Placental epithelial cell (primary cell): ENCODE measurements at places on chromosomes 13 and 19. TPM values are rescaled to one million over a fixed set of nuclear protein-coding genes. Genes with fewer than 3 reads are reported as not detected.

Gene TTYH1
- under 0.01 TPM in 1 of 2 replicates, not detected in the other for total RNA-seq

Gene C19orf18
- total RNA-seq: not detected in 2 replicates

Gene SLC25A41
- not detected in 2 replicates for total RNA-seq

Gene ZNF682
- total RNA-seq: 2.3 and 3.1 TPM in 2 replicates

Gene POLD1
- 37.8 and 45.5 TPM in 2 replicates for total RNA-seq

Gene ACP7
- total RNA-seq: 0.22 and 0.39 TPM in 2 replicates

Gene DHDH
- 1.2 TPM in 1 of 2 replicates, not detected in the other for total RNA-seq

Gene VAV1
- total RNA-seq: not detected in 2 replicates

Gene MRPL4
- 31.4 and 53.6 TPM in 2 replicates for total RNA-seq

Gene ENOX1
- 1.6 and 4.7 TPM in 2 replicates for total RNA-seq

Gene PSG4
- 30.9 and 35.3 TPM in 2 replicates for total RNA-seq

Gene DIS3
- 22.4 and 32.2 TPM in 2 replicates for total RNA-seq

Gene MEIOSIN
- total RNA-seq: not detected in 2 replicates

Gene CLEC11A
- total RNA-seq: 0.43 and 0.79 TPM in 2 replicates

Gene PRODH2
- not detected in 2 replicates for total RNA-seq

Gene OLFM4
- total RNA-seq: not detected in 2 replicates

Gene ZNF98
- 1.2 and 1.4 TPM in 2 replicates for total RNA-seq

Gene IZUMO2
- total RNA-seq: 0.39 TPM in 1 of 2 replicates, not detected in the other

Gene APC2
- 0.22 and 0.39 TPM in 2 replicates for total RNA-seq

Gene RFX2
- 4.6 and 4.7 TPM in 2 replicates for total RNA-seq

Gene ADAMTSL5
- total RNA-seq: 40.8 and 55.7 TPM in 2 replicates

Gene NCAN
- under 0.01 TPM in 1 of 2 replicates, not detected in the other for total RNA-seq

Gene RUBCNL
- total RNA-seq: not detected in 2 replicates

Gene ZNF625
- 11.0 and 14.0 TPM in 2 replicates for total RNA-seq

Gene CERS1
- not detected in 2 replicates for total RNA-seq

Gene TEX26
- not detected in 2 replicates for total RNA-seq

Gene SUPT5H
- 84.8 and 94.0 TPM in 2 replicates for total RNA-seq

Gene KLK14
- not detected in 2 replicates for total RNA-seq

Gene DAND5
- total RNA-seq: 0.11 TPM in 1 of 2 replicates, not detected in the other

Gene LILRB5
- total RNA-seq: not detected in 2 replicates

Gene GNG8
- total RNA-seq: not detected in 2 replicates

Gene TNFSF11
- total RNA-seq: not detected in 2 replicates

Gene ZSCAN4
- total RNA-seq: 0.22 and 0.39 TPM in 2 replicates

Gene CCL25
- total RNA-seq: not detected in 2 replicates

Gene CYP4F11
- total RNA-seq: not detected in 2 replicates

Gene BICRA
- total RNA-seq: 7.1 and 16.6 TPM in 2 replicates

Gene CEACAM8
- 1.2 TPM in 1 of 2 replicates, not detected in the other for total RNA-seq

Gene PSG6
- total RNA-seq: 0.43 TPM in 1 of 2 replicates, not detected in the other

Gene SLC1A6
- total RNA-seq: 16.4 and 82.8 TPM in 2 replicates

Gene NLRP8
- total RNA-seq: not detected in 2 replicates
